ENCODE measurements at places on chromosomes 16 and 17.

- DNase-seq, result peak; percentile 71
Observed at GRCh38 chr17:73311428-73311780, 397 bp downstream of the CDC42EP4 start.

GRCh38 chr17:20925091-20925490 is 117.7 kb downstream of the USP22 start:
- DNase-seq, result no peak

- DNase-seq, result no peak
Observed at GRCh38 chr16:53115047-53115446, 60.3 kb downstream of the CHD9 start.

DNA sequence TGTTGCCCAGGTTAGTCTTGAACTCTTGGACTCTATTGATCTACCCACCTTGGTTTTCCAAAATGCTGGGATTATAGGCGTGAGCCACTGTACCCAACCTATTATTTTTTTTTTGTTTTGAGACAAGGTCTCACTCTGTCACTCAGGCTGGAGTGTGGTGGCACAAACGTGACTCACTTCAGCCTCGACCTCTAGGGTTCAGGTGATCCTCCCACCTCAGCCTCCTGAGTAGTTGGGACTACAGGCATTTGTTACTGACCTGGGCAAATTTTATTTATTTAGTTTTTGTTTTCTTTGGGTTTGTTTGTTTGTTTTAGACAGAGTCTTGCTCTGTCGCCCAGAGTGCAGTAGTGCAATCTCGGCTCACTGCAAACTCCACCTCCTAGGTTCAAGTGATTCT is 4.0 kb downstream of the SAT2 start:
- no peak for DNase-seq

- DNase-seq, result no peak
Observed at GRCh38 chr17:35713069-35713728, 18.2 kb upstream of the RASL10B start.

DNA sequence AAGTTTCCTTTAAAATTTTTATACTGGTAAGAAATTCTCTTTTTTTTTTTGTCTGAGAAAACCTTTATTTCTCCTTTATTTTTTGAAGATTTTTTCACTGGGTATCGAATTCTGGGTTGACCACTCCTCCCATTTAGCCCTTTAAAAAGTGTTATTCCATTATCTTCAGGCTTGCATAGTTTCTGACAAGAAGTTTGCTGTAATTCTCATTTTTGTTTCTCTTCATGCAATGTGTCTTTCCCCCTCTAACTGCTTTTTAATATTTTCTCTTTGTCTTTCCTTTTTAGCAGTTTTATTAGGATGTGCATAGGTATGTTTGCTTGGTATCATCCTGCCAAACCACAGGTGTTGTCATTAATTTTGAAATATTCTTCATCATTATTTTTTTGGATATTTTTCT is 67.7 kb upstream of the GOT2 start:
- DNase-seq, result no peak

DNA sequence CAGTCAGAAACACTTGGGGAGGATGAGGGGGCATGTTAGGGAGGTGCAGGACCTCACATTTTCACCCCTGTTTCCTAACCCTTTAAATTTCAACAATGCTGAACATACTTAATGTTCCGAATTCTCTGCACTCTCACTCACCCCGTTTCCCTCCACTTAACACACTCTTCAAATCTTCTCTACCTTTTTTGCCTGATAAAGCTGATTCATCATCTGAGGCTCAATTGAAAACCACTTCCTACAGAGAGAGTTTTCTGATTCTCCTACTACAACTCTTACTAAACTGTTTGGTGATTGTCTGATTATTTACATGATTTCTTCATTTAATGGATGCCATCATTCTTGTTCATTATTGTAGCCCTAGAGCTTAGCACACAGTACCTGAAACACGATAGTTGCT is 42.4 kb downstream of the PCTP start:
- DNase-seq, result no peak

- peak; percentile 42 for DNase-seq
Observed at GRCh38 chr16:15434425-15435215, at the start of gene BMERB1. Gene BMERB1 (plus strand): TSS chr16:15434588. CDS start chr16:15434654, 66 bp downstream.

DNA sequence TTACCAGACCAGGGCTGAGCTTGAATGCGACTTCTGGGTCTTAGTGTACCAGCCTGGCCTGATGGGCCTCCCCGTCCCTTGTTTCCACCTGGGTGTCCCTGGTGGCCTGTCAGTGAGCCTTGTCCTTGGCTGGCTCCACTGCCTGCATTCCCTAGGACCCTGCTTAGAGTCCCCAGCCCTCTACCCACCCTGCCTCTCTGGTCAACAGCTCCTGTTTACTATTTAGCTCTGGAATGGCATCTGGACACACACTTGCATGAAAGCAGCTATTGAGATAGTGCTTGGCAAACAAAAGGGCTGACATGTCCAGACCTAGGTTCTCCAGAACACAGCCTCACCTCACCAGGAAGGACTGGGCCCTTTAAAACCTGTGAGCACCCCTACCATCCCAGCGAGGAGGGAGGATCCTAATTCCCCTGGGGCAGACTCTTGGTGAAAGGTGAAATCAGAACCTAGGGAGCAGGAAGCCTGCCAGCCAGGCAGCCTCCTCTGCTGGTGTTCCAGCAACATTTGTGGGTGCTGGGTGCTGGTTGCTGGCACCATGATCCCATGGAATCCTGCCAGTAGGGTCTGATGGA is 38.8 kb downstream of the RAI1 start:
- no peak for DNase-seq

DNA sequence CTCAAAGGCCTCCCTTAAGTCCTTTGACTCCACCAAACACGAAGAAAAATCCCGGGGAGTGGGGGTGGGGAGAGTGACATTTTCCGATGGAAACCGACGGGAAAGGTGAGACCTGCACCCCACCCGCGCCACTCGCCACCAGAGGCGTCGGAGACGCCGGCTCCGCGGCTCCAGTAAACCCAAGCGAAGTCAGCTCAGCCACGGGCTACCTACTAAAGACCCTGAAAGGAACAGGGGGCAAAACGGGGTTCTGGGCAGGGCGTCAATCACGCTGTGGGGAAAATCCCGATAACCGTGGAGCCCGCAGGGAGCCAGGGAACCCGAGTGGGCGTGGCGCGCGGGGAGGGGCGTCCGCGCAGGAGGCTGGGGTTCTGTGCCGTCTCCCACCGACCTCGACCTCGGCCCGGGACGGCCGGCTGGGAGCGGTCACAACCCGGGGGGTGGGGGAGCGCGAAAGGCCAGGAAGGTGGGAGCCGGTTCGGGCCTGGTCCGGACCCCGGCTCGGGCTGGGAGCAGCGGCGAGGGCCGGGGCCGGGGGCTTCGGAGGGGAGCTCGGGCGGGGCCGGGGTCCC is 565 bp downstream of the WDR45B start:
- peak; percentile 44 for DNase-seq

DNA sequence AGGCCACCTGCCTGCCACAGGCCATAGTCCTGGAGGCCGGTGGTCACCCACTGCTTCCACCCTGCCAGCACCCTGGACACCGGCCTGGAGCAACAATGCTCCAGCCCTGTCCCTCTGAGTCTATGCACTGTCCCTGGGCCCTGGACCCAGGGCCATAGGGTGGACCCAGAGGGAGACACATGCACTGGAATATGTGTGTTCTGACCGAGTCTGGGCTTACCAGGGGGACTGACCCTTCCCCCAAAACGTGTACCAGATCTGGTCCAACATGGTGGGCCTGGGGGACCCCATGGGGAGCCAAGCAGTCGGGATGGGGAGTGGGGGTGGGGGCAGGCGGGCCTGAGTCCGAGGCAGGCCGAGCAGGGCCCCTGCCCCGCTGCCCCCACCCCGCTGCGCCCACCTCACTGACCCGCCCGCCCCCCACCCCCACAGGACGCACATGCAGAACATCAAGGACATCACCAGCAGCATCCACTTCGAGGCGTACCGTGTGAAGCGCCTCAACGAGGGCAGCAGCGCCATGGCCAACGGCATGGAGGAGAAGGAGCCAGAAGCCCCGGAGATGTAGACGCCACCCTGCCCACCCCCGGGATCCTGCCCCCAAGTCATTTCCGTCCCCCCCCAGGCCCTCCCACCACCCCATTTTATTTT is 357.4 kb downstream of the SEC14L1 start:
- no peak for DNase-seq

- DNase-seq, result no peak
Observed at GRCh38 chr16:71373073-71373472, 14.6 kb downstream of the CALB2 start.

- no peak for DNase-seq
Observed at GRCh38 chr16:68737046-68737729, at the start of gene CDH1. Gene CDH1 (plus strand): TSS chr16:68737292. CDS start chr16:68737416, 124 bp downstream.

DNA sequence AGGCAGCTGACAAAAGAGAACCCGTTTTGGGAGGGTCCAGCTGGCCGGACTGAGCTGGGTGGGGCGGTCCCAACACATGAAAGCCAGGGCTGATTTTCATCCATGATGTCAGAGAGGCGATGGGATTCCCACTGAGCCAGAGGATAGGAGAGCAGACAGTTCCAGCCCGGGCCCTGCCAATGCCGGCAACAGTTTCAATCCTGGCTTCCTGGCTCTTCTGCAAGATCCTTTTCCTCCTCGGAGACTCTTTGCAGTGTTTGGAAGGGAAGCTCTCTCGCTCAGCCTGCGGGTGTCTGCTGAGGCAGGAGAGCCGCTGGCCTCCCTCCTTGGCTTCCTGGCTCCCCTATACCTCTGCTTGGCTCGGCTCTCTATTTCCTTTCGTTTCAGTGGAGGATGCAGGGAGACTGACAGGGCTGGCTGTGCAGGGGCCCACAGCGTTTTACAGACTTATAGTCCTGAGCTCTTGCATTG is 145.5 kb upstream of the SOX9 start:
- no peak for DNase-seq

GRCh38 chr17:32896647-32897258 is 19.8 kb upstream of the MYO1D start:
- DNase-seq, result no peak

DNA sequence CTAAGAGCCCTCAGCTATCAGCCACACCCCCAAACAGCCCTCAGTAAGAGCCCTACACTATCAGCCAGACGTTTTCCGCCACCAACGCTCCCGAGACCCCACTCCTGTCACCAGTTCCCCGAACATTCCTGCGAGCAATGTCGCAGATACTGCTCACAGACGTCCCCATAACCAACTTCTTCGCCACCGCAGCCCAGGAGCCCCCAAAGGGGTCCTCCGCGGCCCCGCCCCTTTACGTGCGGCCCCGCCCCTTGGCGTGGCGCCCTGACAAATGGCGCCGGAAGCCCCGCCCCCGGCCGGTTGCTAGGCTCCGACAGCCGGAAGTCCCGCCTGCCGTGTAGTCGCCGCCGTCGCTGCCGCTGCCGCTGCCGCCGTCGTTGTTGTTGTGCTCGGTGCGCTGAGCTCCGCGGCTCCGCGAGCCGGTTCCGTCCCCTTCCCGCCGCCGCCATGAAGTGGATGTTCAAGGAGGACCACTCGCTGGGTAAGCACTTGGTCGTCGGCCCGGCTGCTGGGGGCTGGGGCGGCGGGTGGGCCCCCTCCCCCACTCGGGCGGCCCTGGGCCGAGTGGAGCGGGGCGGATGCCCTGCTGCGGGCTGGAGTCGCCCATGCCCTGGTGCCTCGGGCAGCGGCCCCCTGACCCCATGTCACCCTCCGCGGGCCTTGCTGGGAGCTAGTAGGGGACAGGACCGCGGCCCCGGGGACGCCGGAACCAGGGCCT is at the start of gene GABARAPL2:
TSS of gene GABARAPL2 (plus strand) at position 340 of the 718 bp plus-strand sequence. CDS start at position 448, 108 bp downstream.
- peak; percentile 96 for DNase-seq

GRCh38 chr17:50270435-50271362 is 3.6 kb upstream of the TMEM92 start:
- DNase-seq, result no peak

GRCh38 chr17:74529243-74529642 is 2.0 kb downstream of the CD300LB start:
- no peak for DNase-seq

- no peak for DNase-seq
Observed at GRCh38 chr16:46980926-46981325, 7.5 kb upstream of the DNAJA2 start.

All from stimulated activated effector memory CD8-positive, alpha-beta T cell treated with anti-CD3 and anti-CD28 coated beads, Interleukin-12 subunit alpha, Interleukin-12 subunit beta, amount 100 ng/mL, for 72 hours (primary cell).